ENCODE measurements at places on chromosomes 6 and 20.

DNA sequence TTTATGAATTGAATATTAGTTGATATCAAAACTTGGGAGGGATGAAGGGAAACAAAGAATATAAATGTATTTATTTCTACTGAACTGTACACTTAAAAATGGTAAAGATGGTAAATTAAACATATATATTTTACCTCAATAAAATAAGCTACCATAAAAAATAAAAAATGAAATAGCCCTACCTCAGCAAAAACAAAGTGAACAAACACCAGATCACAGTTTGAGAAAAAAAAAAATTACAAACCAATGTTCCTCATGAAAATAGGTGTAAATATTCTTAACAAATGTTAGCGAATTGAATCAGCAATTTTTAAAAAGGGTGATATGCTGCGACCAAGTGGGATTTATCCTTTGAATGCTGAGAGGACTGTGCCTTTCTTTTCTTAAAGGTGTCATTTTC, 28.3 kb upstream of the ZNF184 start:
- DNase-seq: no peak

GRCh38 chr6:125597411-125598253, 151.8 kb upstream of the HEY2 start:
- no peak for DNase-seq

DNA sequence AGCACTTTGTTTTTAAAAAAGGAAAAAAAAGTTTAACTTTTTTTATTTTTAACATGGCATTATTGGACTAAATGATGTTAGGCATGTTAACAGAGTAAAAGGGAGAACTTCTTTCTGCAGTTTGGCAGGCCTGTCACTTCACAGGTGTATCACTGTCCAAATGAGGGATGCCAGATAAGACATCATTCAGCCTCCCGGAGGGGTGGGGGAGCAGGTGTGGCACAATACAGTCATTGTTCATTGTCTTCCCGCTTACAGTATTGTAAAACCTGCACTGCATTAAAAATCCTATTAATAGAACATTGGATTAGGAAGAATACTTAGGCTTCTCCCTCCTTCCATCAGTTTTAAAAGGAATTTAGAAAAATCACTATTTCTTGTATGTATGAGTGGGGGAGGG, 80.7 kb downstream of the CARMIL1 start:
- DNase-seq: no peak

- no peak for DNase-seq
These were observed 69.4 kb downstream of the NRN1 start for GRCh38 chr6:5937169-5937909.

- no peak for DNase-seq
These were observed 16.1 kb downstream of the PLA2G7 start for GRCh38 chr6:46719099-46719498.

GRCh38 chr6:18339599-18339998, 47.6 kb upstream of the RNF144B start:
- no peak for DNase-seq

GRCh38 chr6:27836141-27836782, 75.9 kb downstream of the OR2B2 start:
- no peak for DNase-seq

DNA sequence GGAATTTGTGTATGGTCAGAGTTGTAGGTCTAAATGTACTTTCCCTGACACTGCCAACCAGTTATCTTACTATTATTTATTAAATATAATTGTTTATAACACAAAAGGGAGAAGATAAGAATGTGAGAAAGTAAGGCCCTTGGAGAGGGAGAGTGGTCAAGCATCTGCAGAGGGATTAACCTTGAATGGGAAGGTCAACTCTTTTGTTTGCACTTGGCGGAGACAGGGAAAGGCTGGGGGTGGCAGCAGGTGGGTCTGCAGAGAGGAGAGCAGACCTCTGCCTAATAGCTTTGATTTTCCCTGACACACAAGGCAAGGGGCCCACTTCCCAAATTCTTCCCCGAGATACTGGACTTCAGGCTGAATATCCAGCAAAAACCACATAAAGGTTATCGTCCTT, 4.2 kb downstream of the LRP11 start:
- no peak for DNase-seq

- no peak for DNase-seq
These were observed 69.1 kb upstream of the TOP1 start for GRCh38 chr20:40959325-40960092.

DNA sequence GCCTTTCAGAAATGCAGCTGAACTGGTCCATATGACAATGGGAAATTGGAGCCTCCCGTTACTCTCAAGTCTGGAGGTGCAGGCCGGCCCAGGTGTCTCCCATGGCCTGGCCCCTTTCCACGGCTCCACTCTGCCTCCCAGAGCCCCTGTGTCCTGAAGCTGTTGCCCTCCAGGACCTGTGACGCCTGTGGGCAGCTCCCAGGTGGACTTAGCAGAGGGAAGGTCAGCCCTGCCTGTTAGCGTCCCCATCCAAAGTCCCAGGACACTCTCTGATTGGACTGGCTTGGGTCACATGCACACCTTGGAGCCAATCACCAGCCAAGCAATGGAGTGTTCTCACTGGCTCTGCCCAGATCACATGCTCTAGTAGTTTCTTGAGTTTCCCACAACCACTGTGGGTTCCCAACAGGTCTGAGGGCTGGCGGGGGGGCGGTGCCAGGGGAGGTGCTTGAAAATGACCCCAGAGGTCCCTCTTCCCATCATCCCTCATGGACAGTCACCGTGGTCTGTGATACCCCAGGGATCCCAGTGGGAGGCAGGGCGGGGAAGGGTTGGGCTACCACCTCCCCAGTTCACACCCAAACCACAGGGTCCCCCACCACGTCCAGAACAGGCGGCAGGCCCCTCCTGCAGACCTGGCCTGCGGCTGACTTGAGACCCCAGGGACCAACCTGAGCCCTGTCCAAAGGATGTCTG, 135.6 kb downstream of the TAF4 start:
- no peak for DNase-seq

- no peak for DNase-seq
These were observed 87.4 kb downstream of the PLG start for GRCh38 chr6:160789263-160790027.

DNA sequence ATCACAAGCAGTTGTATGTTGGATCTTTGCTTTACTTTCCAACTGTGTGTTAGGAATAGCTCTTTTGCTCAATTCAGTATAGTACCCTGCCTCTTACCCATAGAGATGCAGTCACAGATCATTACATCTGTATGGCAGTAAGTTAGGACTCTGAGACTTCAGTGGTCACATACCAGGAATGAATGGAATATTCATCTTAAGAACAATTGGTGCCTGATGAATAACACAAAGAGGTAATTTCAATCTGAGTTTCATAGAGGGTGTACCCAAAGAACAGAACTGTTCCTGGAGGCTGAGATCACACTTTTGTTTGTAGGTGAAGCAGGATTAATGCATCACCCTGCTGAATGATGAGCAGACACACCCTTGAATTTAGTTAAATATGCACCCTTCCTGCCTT, 28.7 kb upstream of the KIF13A start:
- DNase-seq: no peak

GRCh38 chr6:131728296-131728939, 17.6 kb upstream of the CTAGE9 start:
- no peak for DNase-seq

GRCh38 chr20:37193226-37193625, 13.9 kb upstream of the MROH8 start:
- no peak for DNase-seq

- DNase-seq: no peak
These were observed 218.1 kb upstream of the SOX4 start for GRCh38 chr6:21375151-21376116.

DNA sequence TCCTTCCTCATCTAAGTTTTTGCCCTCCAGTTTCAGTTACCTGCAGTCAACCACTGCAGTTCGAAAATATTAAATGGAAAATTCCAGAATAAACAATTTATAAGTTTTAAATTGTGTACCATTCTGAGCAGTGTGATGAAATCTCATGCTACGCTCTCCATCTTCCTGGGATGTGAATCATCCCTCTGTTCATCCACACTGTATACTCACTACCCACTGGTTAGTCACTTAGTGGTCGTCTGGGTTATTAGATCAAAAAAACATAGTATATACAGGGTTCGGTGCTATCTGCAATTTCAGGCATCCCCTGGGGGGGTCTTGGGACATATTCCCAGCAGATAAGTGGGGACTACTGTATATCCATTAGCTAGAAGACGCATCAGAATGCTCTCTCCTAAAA, 151.9 kb upstream of the SLC22A16 start:
- peak; percentile 52 for DNase-seq

GRCh38 chr6:129744201-129744879, 34.4 kb upstream of the ARHGAP18 start:
- peak; percentile 69 for DNase-seq

DNA sequence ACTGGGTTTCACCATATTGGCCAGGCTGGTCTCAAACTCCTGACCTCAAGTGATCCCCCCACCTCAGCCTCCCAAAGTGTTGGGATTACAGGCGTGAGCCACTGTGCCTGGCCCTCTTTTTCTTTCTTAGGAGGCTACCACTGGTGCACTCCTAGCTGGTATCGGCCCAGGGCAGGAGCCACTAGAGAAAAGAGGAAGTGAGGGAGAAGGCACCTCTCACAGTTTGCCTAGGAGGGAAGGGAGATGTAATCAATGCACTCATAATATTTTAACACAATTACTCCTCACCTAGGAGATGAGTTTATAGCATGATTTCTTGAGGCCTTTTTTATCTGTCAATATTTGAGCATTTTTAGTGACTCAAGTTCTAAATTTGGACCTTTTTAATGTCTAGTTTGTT, 189.0 kb upstream of the SOX4 start:
- DNase-seq: no peak

GRCh38 chr6:166462461-166463135, 79.9 kb upstream of the MPC1 start:
- DNase-seq: no peak

DNA sequence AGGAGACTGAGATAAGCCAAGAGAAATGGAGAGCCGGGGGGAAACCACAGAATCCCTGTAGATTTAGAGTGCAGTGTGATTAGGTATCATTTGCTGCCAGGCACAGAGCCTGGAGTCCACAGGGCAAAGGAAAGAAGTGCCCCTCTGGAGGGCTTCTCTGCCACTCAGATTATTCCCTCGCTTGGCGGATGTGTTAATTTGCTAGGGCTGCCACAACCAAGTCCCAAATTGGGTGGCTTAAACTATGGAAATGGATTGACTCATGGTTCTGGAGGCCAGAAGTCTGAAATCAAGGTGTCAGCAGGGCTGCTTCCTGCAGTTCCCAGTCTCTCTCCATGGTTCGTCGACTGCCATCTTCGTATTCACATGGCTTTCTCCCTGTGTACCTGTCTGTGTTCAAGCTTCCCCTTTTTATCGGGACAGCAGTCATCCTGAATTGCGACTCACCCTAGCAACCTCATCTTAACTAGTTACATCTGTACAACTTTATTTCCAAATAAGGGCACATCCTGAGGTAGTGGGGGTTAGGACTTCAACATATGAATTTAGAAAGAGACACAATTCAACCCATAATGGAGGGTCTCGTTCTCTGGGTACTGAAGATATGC, 122.2 kb downstream of the ANKRD60 start:
- DNase-seq: peak; percentile 82

GRCh38 chr6:69294862-69295261, 501.9 kb downstream of the LMBRD1 start:
- DNase-seq: no peak

DNA sequence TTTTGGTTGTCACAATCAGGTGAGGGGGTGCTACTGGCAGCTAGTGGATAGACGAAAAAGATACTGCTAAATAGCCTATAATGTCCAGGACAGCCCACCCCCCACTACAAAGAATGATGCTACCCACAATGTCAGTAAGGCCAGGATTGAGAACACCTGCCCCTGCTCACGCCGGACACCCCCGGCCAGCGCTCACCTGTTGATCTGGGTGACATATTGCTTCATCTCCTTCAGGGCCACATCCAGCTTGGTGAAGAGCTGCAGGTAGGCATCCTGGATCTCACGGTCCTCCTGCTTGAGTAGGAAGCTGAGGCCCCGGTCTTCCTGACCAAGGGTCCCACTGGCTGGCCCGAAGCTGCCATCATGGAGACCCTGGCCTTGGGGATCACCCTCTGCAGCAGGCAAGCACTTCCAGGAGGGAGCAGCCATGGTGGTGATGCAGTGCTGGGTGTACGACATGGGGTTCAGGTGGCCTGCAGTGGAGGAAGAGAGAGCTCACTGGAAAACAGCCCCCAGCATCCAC, 178.6 kb downstream of the PREX1 start:
- DNase-seq: no peak

- DNase-seq: no peak
These were observed 42.8 kb downstream of the MYO6 start for GRCh38 chr6:75791881-75792280.

DNA sequence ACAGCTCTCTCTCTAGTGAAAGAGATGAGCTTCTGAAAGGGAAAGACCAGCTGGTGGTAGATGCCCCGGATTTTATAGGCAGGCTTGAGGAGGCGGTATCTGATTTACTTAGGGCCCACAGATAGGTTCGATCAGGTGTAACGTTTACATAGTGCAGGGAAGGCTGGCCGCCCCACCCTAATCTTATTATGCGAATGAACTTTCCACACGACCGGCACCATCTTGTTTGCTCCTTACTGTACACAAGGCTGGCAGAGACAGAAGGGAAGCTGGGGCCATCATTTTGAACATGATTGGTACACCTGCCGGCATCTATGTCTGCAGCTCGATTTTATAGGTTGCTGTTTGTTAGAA, 212.0 kb upstream of the JARID2 start:
- no peak for DNase-seq

Measured in RCC 7860 (cell line).